ENCODE measurements at places on chromosomes 12 and 14.
A peak's percentile ranks its signal among the peaks of the same experiment; 100 is the strongest.

GRCh38 chr12:72872238-72872887, 600.2 kb downstream of the TRHDE start:
- no peak for DNase-seq

DNA sequence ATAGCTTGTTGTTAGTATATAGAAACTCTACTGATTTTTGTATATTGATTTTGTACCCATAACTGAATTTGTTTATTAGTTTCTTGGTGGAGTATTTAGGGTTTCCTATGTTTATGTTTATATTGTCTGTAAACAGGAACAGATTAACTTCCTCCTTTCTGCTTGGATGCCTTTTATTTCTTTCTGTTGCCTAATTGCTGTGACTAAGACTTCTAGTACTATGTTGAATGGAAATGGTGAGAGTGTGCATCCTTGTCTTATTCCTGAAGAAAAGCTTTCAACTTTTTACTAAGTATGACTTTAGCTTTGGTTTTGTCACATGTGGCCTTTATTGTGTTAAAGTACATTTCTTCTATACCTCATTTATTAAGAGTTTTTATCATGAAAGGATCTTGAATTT, 20.9 kb downstream of the FBXW8 start:
- no peak for DNase-seq

DNA sequence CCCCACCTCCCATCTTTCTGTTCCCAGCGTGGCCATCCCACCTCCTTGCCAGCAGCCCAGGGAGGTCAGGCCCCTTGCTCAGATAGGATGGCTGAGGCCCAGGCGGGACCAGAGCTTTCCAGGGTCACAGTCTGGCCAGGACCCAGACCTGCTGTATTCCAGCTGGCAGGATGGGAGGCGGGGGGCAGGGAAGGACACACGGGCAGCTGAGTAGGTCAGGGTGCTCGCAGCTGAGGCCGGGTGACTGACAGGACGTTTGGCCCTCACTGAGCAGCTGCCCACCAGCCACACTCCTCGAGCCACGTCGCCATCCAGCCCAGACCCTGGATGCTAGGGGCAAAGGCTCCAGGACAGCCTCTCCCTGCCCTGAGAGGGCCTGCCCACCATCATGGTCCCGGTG, 4.0 kb downstream of the NUDT14 start:
- DNase-seq: no peak

- no peak for DNase-seq
These were observed 10.0 kb upstream of the CDC42BPB start for GRCh38 chr14:103067231-103067954.

DNA sequence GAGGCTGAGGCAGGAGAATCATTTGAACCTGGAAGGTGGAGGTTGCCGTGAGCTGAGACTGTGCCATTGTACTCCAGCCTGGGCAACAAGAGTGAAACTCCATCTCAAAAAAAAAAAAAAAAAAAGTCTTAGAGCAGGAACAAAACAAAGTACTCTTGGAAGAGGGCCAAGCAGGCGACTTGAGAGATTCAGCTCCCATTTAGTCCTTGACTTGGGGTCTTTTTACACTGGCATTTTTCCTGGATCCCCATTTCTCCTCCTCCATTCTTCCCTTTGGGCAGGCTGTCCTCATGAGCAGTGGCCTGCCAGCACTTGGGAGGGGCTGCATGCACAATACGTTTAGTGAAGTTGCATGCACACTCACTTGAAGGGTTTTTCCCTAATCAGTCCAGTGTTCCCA, 72.9 kb downstream of the C14orf132 start:
- DNase-seq: no peak

- no peak for DNase-seq
These were observed 166.7 kb downstream of the ITPR2 start for GRCh38 chr12:26666286-26666685.

DNA sequence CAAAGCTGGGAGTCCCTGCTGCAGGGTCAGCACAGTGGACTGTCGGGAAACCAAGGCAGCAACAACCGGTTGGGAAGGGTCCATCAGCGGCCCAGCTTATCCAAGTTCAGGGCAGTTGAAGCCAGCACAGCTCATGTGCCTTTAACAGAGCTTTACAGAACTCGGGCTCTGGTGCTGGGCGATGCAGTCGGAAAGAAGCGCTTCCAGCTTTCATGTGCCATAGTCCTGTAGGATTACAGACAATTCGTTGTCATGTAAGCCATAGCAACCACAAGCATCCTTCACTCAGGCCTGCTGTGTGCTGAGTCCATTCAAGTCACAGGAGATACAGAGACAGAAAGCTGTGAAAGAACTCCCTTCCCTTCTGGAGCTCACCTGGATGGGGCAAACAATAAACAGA, 3.5 kb upstream of the FAM181A start:
- no peak for DNase-seq

- DNase-seq: no peak
These were observed 48.7 kb downstream of the EID3 start for GRCh38 chr12:104352106-104352713.

- peak; percentile 60 for DNase-seq
These were observed 1493.1 kb upstream of the FLRT2 start for GRCh38 chr14:84036840-84037239.
